Stimulated activated CD4-positive, alpha-beta T cell treated with anti-CD3 and anti-CD28 coated beads, Interleukin-2, amount 100 ng/mL, for 24 hours (primary cell): ENCODE measurements at places on chromosomes 4 and X.

- DNase-seq = no peak
Measured at GRCh38 chrX:1137531-1137930, 74.9 kb downstream of the CRLF2 start.

- peak; percentile 80 for DNase-seq
Measured at GRCh38 chrX:69538321-69538876, 34.3 kb downstream of the NALF2 start.

GRCh38 chrX:19086102-19086772, 36.0 kb downstream of the ADGRG2 start:
- DNase-seq = no peak

DNA sequence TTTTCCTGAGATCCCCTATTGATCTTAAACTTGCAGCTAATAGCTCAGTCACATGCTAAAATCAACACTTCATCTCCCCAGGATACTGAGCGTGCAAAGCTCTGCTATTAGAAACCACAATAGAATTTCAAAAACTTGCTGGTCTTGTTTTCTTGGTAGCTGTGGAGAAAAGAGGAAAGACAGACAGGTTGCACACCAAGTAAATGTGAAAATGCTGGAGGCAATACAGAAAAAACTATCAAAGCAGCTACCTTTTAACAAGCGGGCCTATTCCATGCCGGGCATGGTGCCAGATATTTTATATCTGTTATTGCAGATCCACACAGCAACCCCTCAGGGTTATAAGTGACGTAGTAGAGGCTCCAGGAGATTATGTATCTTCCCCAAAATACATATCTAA, 171.9 kb downstream of the DCTD start:
- DNase-seq = no peak

DNA sequence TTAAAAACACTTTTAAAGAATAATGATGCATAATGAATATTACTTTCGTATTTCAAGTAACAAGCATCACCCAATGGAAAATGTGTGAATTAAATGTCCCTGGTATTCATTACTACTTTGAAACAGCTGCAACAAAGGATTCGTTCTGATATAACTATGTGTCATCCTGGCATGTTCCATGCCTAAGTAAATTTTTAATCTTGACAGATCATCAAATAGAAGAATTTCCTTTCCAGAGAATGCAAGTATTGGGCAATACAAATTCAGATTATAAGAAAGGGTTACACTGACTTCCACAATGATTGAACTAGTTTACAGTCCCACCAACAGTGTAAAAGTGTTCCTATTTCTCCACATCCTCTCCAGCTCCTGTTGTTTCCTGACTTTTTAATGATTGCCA, 105.3 kb downstream of the SPCS3 start:
- DNase-seq = no peak

DNA sequence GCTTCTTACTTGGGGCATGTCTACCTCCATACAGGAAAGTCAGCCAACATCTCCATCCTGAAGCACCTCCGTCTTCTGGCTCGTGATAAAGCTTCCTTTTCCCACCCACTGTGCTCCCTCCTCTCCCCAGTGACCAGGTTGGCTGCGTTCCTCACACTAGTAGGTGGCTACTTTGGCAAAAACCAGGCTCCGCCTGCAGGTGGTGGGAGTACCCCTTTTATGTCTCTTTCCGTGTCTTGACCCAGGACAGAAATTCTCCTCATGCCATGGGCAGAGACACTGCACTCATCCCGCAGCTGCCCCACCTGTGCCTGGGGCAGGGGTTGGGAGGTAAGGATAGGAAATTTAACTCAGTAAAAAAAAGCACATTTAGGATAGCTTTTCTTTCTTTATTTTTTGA, 50.9 kb downstream of the ENPP6 start:
- DNase-seq = no peak

GRCh38 chr4:175833574-175834311, 21.7 kb upstream of the GPM6A start:
- DNase-seq = no peak

GRCh38 chr4:23811161-23811560, 78.7 kb downstream of the PPARGC1A start:
- DNase-seq = no peak

- no peak for DNase-seq
Measured at GRCh38 chr4:147345662-147346061, 135.2 kb upstream of the EDNRA start.

- no peak for DNase-seq
Measured at GRCh38 chr4:128796934-128797333, 12.6 kb upstream of the JADE1 start.

GRCh38 chr4:187071946-187072600, 348.4 kb upstream of the FAT1 start:
- no peak for DNase-seq

GRCh38 chr4:108425988-108426387, 194.4 kb upstream of the RPL34 start:
- DNase-seq = no peak

DNA sequence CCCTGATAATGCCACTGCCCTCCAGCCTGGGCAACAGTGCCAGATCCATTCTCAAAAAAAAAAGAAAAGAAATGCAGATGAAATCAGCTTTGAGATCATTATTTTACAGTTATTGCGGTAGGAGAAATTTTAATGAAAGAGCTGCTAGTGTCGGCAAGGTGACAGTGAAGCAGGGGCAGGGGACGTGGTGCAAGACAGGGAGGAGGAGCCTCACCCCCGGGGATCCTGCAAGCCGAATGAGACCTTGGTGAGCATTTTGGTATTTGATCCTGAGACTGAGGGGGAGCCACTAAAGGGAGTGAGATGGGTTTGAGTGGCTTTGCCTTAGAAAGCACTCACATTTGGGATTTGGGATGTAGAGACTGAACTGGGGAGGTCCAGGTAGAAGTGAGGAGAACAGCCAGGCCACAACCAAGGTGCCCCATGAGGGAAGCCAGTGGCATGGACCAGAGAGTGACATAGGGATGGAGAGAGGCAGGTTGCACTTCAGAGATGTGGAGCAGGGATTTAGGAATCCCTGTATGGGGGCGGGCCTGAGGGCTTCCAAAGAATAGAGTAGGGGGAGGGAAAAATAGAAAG, 23.6 kb downstream of the RBM10 start:
- no peak for DNase-seq

- no peak for DNase-seq
Measured at GRCh38 chr4:124804041-124804440, 91.5 kb upstream of the ANKRD50 start.

DNA sequence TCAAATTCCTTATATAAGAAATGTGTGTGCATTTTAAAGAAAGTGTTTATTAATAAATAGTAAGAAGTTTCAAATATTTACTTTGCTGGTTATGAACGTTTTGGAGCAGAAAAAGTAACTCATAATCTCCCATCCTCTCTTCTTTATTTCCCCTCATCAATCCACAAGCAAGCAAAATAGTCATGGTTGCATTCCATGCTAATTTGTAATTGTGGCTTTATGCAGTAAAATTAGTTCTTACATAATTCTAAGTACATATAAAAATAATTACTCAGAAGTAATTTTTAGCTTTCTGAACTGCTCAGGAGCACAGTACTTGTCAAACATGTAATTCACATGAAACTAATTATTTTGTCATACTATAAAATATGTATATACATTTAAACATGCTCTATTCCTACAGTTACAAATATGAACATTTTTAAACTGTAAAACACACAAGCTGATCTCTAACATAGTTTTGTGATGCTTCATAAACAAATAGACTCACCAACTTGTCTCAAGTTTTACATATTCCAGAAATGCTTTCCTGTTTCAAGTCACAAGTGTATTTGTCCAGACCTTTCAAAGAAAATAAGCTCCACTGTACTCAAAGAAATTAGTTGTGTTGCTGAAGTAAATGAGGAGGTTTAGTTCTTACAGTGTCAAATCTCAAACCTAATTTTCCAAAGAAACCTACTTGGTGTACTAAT, 218.9 kb downstream of the PABPC4L start:
- DNase-seq = no peak

DNA sequence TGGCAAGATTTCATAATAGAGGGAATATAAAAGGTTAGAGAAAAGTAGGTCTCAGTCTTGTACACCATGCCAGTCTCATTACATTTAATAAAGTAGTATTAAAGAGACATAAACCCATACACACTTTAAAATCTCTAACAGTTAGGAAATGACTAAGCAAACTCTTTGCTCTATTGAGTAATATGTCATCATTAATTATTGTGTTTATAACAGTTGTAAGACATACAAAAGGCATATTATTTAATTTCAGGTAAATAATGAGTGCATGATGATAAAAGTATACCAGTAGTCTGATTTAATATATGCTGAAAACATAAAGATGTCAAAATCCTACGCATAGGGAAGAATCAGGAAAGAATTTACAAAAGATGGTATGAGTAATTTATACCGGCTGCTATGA, 31.0 kb upstream of the FGG start:
- DNase-seq = no peak

DNA sequence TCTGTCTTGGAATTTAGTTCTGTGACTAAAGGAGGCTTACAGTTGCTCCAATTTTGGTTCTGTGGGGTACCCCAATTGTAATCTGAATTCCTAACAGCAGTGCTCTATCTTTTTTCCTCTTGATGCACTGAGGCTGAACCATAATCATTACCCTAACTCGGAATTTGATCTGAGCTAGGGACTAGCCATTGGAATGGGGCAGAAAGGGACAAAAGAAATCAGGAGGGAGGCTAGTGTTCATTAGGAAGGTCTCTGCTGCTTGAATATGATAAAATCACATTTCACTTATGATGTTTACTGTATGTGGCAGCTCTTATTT, 2.7 kb downstream of the KLF3 start:
- no peak for DNase-seq

DNA sequence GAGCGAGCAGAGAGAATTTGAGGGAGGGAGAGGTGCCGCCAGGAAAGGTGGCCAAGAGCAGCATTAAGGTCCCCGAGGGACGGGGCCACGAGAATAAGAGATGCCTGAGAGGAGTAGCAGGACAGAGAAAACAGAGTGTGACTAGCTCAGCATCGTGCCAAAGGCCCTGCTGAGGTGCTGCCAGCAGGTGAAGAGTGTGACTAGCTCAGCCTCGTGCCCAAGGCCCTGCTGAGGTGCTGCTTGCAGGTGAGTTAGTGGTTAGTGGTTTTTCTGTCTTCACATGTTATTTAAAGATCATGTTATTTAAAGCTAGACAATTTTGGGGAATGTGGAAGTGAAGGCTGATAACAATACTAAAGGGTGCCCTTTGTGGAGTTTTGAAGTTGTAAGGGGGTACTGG, 464.5 kb upstream of the FAT1 start:
- no peak for DNase-seq

DNA sequence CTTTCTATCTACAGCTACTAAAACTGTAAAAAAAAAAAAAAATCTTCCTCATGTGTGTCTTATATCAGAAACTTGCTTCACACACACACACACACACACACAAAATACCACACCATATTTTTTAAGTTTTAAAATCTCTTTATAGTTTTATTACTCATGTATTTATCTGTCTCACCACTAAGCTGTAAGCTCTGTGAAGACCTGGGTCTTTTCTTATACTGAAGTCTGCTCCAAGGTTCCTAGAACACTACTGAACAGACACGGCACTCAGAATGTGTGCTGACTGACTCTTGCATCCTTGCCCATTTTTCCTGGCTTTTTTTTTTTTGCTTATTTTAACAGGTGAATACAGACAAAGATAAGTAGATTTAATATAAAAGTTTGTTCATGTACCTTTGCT, 135.6 kb upstream of the CXXC4 start:
- no peak for DNase-seq

DNA sequence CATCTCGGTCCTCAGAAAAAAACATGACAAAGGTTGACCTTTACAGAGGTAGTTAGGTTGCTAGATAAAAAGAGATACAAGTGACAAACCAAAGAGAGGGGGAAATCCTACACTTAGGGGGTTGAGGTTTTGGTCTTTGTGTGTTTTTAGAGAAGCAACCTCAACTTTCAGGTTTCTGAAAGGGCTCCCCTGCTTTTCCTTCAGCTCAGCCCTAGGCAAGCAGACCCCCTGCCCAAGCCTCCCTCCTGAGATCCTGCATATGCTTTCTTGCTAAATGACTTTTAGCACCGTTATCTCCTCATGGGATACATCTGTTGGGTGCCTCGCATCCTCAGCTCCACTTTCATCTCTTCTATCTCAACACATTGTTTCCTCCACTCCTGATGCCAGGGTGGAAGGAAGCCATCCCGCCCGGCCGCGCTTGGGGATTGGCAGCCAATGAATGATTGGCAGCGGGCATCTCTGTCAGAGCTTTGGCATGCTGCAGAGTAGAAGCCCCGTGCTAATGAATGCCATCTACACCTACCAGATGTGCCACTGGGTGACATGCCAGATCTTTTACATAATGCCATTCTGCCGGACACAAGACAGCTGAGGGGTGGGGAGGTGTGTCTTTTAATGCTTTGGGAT, 15.0 kb upstream of the PRDM8 start:
- no peak for DNase-seq

- no peak for DNase-seq
Measured at GRCh38 chrX:42096265-42096920, 173.0 kb upstream of the CASK start.
